ENCODE measurements at places on chromosomes 1 and 21.

DNA sequence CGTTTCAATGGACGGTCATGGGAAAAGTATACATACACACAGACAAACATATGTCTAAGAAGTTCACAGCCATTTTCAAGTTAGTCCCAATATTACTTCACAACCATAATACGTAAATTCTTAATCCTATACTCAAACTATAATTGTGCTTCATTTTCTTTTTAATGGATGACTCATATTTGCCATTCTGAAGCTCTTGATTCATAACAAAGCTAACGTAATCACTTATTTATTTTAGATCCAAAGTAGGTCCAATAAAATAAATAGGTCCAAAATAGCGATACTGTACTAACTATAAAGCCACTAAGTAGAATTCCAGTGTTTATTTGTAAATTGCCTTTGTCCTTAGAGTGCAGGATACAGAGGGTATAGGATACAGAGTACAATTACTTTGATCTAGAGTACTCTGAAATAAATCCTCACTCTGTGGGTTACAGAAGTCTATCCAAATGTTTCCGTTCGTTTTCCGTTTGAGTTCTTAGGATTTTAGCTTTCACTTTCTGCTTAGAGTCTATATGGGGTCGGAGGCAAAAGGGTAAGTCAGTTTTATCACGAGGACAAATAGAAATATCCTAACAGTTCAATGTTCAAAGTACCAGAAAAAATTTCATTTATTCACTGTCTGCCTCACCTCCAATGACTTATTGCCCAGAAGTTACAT lies 8.8 kb upstream of the C1orf115 start:
- DNase-seq, result no peak

- peak; percentile 67 for DNase-seq
Observed at GRCh38 chr21:38965241-38965640, 159.5 kb downstream of the ETS2 start.

DNA sequence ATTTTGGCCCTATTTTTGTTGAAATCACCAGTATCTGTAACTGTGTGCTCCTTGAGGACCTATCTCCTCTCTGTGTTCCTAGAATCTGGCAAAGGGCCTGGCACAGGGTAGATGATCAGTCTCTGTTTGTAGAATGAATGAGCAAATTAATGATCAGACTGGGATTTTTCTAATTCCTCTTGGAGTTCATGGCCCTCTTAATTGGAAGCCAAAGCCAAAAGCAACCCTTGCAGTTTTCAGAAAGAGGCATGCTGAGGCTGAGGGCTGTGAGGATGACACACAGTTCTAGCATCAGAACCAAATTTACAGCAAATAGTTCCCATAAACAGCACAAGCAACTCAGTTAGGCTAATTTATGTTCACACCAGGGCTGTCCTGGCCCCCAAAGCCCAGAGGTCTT lies 111.1 kb upstream of the BEND5 start:
- no peak for DNase-seq

GRCh38 chr1:53015508-53015860 lies 46.5 kb upstream of the PODN start:
- no peak for DNase-seq

GRCh38 chr1:1436630-1437032 lies 1.1 kb downstream of the VWA1 start:
- no peak for DNase-seq

DNA sequence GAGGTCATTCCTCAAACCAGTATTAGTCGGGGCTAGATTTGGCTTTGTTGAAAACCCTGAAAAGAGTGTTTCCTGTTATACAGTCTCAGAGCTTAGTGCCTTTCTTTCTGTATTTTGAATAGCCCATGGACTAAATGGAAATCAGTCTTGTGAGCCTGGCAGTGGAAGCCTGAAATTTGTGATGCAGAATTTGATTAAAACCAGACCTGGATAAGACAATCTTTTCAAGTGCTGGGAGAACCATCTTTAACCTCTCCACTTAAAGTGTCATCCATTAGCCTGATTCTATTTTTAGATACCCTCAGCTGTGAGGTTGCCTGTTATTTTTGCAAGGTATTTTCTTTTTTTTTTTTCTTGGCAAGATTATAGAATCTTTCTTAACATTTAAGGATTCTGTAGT lies 19.5 kb downstream of the ACTN2 start:
- no peak for DNase-seq

DNA sequence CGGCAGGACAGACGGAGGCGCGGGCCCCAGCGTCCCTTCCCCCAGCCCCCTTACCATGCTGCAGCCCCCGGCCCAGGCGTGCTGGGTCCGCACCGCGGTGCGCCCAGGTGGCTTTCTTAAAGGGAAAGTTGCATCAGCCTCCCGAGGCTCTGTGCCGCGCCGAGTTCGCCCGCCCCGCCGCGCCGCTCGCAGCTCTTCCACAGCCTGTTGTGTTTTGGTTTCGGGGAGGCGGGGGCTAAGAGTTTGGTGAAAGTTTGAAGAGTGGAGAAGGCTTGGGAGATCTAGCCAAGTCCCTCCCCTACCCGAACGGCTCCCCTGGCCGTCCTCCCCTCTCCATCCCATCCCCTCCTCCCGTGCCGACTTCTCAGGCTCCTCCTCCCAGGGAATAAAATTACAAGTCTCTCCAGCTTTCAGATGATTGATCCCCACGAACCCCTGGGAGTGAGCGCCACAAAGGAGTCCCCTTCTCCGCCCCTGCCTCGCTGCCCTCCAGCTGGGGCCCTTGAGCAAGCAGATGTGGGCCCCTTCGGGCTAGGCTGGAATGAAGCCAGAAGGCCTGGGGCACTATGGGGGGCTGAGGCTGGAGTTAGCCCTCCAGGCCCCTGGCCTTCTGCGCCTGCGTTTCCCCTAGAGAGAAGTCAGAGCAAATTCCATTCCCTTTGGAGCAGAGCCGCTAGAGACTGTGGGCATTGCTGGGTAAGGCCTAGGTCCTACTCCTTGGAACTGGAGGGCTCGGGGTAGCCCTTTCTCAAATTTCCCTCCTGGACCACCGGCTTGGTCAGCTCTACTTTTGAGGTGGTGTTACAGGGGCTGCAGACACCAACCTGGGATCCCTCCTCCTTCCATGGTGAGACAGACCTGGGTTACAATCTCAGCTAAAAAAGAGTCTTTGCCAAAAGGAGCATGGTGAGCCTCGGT lies at the start of gene SLC6A9:
TSS of gene SLC6A9 (minus strand) at position 211 of the 918 bp plus-strand sequence. CDS start 7,185 bp downstream, outside the sequence.
- DNase-seq, result peak; percentile 46

GRCh38 chr1:61183471-61184039 lies 101.2 kb downstream of the NFIA start:
- DNase-seq, result peak; percentile 1

GRCh38 chr1:26353976-26354820 lies at the start of gene CRYBG2:
CRYBG2 (minus strand) TSS chr1:26354130; CDS start chr1:26346657, 7,473 bp downstream.
- DNase-seq, result peak; percentile 96

DNA sequence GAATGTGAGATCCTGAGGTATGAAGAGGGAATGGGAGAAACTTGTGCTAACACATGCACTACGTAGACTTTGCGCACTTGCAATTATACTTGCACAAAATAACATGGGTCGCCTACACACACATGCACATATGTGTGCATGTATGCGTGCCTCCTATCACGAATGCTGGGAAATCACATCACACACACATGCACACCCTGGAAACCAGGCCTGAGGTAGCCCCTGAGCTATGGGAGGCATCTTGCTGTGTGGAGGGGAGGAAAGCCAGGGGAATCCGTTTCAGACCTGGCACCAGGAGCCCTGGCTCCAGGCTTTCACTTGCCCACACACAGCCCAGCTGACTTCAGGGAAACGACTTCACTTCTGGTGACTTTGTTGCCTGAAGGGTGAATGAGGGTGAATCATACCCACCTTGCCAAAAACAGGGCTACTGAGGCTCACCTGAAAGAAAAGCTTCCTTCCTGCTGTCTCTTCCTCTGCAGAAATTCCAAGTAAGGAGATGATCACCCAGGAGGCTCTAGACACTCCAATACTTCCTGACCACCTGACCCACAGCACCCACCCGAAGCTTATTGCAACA lies 136.0 kb upstream of the NGF start:
- no peak for DNase-seq

DNA sequence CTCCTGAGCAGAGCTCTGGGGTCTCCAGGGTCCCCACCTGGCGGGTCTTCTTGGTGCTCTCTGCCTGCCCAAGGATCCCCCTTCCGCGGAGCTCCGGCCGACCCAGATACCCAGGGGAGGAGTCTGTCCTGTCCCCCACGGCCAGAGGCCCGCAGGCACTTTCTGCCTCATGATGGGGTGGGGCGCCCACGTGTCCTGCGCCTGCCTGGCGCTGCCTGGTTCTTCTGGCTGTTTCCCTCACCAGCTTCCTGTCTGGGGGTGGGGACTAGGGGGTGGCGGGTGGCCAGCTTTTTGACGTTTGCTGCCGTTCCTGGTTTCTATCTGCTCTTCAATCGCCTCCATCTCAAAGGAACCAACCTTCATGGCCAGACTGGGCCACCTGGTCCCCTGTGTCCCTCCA lies 313.3 kb upstream of the VAMP3 start:
- no peak for DNase-seq

- DNase-seq, result no peak
Observed at GRCh38 chr1:25095635-25096200, 136.6 kb downstream of the SYF2 start.

DNA sequence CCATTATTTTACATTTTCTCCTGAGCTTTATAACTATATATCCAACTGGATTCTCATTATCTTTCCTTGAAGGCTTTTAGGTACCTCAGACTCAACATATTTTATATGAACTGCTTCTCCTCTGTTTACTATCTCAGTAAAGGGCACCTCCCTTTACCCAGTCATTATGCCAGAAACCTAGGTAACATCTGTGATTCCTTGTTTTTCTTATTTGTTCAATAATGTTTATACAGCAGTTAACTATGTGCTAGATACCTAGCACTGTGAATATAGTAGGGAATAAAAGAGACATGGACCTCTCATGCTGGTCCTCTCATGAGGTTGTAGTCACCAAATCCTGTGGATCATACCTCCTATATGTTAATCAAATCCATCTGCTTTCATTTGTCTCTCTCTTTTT lies 25.6 kb downstream of the PPP1R12B start:
- DNase-seq, result no peak

GRCh38 chr1:172669011-172669410 lies 10.1 kb downstream of the FASLG start:
- no peak for DNase-seq

DNA sequence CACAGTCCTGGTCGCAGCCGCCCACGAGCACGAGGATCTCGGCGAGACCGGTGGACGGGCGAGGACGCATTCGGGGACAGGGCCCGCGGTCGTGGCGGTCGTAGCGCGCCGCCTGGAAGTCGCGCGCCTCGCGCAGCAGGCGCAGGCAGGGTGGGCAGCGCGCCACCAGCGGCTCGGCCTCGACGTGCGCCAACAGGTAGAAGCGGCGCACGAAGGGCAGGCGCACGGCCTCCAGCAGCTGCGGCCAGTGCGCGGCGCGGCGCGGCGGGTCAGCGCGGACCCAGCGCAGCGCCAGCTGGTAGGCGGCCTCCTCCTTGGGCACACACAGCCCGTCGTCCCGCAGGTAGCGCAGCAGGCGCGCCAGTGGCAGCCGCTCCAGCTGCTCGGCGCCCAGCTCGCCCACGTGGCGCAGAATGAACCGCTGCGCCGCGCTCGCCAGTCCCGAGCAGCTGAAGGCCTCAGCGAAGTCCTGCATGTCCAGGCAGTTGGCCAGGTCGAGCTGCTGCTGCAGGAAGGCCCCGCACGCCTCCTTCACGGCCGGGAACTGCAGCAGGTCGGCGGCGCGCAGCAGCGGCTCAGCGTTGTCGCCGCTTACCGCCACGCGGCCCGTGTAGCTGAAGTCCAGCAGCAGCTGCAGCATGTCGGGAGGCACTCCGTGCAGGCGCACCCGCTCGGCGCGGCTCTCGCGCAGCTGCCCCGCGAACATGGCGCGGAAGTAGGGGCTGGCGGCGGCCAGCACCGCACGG lies 573 bp downstream of the KLHL21 start:
- peak; percentile 38 for DNase-seq

DNA sequence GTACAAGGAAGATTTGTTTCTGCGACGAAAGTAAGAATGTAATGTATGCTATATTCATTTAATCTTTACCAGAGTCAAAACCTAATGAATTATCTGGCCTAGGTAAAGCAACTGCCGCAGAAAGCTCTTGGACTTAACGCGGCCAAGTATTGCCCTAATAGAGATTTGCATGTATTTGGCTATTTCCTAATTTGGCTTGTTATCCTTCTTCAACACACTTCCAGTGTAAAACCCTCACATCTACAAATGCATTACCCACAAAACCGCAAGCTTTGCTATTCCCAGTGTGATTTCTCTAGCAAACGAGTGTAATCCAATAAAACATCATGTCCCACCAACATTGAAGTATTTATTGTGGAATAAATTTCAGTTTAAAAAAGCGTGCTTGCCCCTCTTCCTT lies 123.8 kb upstream of the LMO4 start:
- DNase-seq, result no peak

GRCh38 chr1:239536165-239536849 lies 149.9 kb downstream of the CHRM3 start:
- DNase-seq, result no peak

DNA sequence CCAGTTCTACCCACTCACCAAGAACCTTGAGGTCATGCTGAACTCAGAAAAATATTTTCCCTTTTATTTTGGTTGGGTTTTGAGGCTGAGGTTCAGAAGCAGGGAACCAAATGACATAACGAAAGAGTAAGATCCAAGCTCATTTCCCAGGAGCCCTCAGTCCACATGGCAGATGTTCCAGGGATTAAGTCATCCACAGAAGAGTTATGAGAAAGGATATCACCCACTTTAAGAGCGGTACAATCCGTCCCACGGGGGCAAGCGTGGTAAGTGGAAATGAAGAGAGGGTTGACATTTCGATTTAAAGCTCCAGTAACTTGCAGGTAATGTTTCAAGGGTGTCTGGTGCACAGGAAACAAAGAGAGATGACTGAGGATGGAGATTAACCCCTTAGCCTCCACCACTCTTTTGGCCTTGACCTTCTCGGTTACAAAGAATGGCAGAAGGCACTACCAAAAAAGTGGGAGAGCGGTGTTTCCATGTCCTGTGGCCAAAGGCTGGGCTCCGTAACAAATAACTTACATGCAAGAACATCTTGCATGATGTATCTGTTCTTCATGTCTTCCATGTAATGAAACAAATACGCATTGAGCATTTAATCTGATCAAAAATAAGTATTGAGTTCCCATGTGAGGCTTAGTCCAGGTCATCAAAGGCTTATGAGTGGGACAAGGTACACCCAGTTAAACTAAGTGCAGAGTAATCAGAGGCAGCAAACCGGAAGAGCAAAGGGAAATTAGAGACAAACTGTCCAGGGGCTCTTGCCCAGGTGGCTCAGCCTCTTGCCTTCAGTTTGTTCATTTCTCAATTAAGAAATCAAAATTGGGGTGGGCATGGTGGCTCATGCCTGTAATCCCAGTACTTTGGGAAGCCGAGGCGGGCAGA lies 241.4 kb downstream of the TOMM20 start:
- DNase-seq, result no peak

- no peak for DNase-seq
Observed at GRCh38 chr1:224259986-224260385, 70.0 kb downstream of the NVL start.

GRCh38 chr1:43447891-43448708 lies 5.6 kb downstream of the HYI start:
- no peak for DNase-seq

Data from Caco-2 (cell line).